Stimulated activated CD8-positive, alpha-beta memory T cell treated with anti-CD3 and anti-CD28 coated beads, Interleukin-15, amount 100 ng/mL, for 48 hours (primary cell): ENCODE measurements at places on chromosomes 7 and 10.

DNA sequence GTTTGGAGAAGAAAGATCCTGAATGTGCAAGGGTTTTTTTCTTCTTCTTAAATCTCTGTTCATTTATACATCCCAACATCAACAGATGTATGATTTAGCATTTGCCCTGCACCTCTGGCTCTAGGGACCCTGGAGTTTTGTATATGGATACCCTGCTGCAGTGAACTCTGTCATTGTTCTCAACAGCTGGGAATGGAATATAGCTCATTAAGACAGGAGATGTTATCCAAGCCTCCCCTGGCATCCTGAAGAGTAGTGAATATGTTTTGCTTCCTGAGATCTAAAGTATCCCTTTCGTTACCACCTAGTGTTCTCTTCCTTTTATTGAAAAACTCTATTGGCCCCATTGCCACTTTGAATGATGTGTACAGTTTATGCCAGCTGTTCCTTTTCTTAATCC is 275.9 kb downstream of the EXOC4 start:
- no peak for DNase-seq

DNA sequence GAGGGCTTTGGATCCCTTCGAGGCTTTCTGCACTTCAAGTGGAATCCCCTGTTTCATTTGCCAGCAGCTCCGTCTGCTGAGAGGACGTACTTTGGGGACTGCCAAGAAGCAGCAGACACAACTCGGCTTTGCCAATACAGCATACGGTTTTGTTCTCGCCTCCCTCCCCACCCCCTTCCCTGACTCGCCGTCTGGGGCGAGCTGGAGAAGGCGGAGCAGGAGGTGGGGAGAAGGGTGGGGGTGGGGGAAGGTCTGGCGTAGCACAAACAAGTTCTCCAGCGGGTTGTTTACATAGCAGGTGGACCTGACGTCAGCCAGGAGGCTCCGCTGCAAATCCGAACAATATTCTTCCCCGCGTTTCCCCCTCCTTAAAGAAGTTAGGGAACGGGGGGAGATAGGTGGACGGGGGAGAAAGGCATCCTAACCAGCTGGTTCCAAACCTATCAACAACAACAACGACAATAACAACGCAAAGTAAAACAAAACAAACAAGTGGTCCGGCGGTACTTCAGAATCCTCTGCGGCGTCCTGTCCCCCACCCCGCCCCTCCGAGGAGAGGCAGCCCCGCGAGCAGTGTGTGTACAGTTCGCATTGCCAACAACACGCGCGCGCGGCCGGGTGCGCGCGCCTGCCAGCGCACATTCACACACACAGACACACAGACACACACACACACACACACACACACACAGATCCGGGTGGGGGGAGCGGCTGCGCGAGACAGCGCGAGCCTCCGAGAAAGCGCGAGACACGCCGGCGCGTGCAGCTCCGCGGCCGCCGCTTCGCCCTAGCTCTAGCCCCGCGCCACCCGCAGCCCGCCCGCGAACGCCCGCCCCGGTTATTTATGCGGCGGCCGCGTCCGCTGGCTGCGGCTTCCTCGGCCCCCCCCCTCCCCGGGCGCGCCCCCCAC is 167.0 kb upstream of the PPP1R3A start:
- DNase-seq: no peak

- DNase-seq: no peak
Observed at GRCh38 chr10:30386801-30387588, 37.9 kb upstream of the MTPAP start.

GRCh38 chr10:4543938-4544533 is 282.0 kb upstream of the AKR1E2 start:
- DNase-seq: no peak

- DNase-seq: no peak
Observed at GRCh38 chr10:35843524-35844181, 201.6 kb upstream of the FZD8 start.
